ENCODE measurements at places on chromosomes 1 and 21.
A peak's percentile ranks its signal among the peaks of the same experiment; 100 is the strongest.

DNA sequence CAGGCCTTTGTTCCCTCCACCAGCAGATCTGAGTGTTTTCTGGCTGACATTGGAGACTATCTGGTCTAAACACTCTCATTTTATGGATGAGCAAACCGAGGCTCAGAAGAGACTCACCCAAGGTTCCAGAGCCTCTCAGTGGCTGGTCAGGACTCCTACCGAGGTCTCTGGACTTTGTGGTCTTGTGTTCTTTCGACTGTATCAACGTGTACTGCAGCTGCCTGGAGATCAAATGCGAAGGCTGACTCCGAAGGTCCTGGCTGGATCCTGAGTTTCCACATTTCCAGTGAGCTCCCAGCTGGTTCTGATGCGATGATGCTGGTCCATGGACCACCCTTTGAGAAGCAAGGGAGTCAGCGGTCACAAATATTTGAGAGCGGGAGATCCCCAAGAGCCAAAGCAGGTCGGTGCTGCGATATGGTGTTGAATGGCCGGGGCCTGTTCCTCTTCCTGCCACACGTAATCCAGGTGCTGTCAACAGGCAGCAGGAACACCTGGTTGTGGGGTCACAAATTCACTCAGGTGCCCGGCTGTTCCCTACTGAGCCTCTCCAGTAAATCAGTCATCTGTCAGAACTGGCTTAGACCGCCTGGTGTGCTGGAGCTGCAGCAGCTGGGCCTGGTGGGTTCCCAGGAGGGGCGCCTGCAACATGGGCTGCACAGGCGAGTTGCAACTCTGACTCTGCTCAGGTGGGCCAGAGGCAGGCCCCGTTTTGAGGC lies 94.8 kb upstream of the USP24 start:
- no peak for DNase-seq

- no peak for DNase-seq
These were observed 35.8 kb downstream of the TRIM62 start for GRCh38 chr1:33146003-33146402.

DNA sequence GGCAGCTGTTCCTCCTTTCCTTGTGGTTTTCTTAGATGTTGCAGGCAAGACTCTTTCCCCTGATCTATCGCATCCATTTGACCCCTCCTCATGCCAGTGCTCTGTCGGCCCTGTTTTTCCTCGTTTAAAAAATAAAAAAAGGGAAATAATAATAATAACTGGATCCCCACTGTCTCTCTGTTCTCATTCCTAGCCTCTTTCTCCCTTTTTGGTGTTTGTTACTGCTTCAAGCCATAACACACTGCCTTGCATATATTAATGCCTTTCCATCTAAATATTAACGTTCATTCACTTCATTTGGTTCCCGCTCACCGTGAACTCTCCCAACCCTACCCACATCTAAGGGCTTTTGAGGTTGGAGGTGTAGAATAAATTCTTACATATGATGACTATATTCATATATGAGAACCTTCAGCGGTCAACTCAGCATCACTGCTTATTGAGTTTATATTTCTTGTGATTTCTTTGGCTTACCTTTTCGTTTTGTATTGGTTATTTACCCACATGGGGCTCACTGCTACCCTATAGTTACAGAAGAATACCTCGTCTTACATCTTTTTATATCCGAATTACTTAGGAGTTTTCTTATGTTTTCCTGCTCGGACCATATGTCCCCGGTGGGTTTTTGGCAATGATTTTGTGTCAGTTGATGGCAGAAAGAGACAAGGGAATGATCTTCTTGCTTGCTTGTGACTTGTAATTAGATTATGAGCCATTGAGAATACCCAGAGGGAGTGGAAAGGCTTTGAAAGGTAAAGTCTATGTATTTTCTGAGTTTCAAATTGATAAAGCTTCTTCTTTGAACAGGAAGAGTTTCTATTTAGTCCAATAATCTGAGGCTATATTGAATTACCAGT lies 805 bp downstream of the ATG4C start:
- DNase-seq = no peak

DNA sequence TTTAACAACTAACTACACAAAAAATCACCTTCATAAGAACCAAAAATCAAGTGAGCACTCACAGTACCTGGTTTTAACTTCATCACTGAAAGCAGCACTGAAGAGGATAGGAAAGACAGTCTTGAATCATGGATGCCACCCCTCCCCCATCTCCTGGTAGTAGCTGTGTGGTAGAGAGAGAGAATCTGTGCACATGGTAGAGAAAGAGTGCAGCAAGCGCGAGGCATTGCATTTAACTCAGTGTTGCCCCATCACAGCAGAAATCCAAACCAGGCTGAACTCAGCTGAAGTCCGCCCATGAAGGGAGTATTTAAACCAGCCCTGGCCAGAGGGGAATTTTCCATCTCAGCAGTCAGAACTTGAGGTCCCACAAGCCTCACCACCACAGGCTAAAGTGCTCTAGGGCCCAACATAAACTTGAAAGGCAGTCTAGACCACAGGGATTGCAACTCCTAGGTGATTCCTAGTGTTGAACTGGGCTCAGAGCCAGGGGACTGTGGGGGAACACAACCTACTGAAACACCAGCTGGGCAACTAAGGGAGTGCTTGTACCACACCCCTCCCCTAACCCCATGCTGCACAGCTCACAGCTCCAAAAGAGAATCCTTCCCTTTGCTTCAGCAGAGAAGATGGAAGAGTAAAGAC lies 38.4 kb downstream of the VAV3 start:
- DNase-seq = no peak

GRCh38 chr1:47783638-47784496 lies 213.3 kb downstream of the TRABD2B start:
- no peak for DNase-seq

GRCh38 chr1:230113593-230114236 lies 46.7 kb downstream of the GALNT2 start:
- DNase-seq = no peak

DNA sequence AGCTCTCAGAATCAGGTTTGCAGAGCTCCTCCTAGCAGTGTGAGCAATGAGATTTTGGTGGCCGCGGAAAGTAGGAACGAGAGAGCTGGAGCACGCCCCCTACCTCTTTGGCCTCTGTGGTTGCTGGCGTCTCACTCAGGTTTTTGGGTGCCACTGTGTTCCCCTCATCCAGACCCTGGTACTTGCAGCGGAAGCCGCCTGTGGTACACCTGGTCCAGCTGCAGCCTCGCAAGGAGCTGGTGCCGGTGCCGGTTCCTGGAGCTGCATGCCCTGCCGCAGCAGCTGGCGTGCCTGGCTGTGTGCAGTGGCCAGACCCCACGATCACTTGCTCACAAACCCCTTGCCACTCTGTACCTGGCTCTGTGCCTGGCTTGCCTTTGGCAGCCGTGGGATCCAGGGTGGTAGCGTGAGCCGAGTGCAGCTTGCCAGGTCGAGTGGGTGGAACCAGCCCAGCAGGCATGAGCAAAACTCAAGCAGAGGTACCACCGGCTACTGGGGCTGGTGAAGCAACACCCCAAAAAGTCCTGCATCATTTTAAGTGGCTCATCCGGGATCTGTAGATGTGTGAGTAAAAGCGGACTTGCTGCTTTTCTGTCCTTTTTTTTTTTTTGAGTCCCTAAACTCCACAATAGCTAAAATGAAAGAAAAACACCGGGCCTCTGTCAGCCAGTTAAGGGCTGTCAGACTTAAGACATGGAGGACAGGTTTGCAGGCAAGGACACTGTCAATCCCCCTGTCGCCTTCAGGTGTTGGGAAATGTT lies 844.9 kb downstream of the KCNT2 start:
- DNase-seq = no peak

DNA sequence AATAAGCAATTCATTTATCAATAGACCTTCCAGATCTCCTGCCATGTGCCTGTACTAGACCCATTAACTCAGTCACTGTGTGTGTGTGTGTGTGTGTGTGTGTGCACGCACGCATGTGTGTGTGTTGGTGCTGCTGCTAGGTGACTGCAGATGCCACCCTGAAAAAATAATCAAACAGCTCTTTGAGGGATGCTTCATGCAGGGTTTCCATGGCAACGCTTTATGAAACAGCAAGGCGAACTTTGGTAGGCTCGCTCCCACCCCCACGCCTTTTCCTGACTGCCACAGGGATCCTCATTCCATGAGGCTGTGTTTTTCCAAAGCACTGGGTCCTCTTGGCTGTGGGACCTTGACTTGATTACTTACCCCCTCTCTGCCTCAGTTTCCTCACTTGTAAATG lies 94.0 kb downstream of the HMGB4 start:
- DNase-seq = no peak

- DNase-seq = no peak
These were observed 50.5 kb downstream of the ZFYVE9 start for GRCh38 chr1:52192436-52192835.

DNA sequence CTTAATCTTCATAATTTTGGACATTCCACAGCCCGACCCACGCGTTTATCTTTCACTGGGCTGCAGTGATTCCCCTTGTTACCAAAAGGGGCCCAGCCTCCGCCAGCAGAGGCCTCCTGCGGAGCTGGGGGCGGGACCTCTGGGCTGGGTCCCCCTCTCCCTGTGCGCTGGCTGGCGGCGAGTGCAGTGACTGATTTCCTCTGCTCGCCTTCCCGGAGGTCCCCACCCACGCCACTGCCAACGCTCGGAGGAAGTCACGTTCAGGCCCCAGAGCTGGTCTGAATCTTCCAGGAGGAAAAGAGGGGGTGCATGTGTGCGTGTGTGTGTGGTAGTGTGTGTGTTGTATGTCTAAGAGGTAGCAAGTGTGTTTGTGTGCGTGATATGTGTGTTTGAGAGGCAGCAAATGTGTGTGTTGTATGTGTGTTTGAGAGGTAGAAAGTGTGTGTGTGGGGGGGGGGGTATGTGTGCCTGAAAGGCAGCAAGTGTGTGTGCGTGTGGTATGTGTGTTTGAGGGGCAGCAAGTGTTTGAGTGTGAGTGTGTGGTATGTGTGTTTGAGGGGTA lies 35.0 kb upstream of the JAK1 start:
- peak; percentile 57 for DNase-seq

DNA sequence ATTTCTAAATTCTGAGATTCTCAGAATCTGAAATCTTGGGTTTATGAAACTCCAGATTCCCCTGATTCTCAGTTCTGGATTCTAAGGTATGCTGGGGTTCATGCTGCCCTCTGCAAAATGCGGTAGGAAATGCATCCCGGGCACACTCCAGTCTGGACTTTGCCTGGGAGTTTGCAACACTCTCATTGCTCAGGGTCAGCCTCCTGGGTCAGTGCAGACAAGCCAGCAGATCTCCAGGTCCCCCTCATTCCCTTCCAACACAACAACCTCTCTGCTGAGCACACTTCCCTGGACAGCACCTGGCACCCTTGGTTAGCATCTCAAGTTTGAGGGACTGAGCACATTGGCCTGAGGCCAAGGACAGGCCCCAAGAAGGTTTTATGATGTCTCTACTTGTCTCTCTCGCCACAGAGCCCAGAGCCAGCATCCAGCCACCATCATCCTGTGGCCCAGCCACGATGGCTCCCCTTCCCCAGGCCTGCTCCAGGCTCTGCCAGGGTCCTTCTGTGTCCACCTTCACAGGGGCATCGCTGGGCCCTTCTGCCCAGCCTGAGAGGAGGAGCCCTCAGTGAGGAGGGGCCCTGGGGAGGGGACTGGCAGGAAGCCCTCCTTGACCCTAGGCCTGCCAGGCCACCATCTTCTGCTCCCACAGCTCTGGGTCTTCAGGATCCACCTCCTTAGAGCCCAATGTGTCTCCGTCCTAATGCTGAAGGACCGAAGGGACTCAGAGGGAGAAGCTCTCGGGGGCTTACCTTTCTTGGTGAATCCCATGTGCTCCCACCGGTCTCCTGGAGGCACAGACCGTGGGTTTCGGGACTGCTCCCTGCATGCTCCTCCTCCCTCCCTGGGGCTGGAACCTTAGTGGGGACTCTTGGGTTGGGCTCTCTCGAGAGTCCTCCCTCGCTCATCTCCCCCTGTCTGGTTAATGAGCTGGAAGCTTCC lies 550.7 kb downstream of the PTPRU start:
- DNase-seq = no peak

- DNase-seq = no peak
These were observed 8.4 kb downstream of the RORC start for GRCh38 chr1:151823175-151823574.

DNA sequence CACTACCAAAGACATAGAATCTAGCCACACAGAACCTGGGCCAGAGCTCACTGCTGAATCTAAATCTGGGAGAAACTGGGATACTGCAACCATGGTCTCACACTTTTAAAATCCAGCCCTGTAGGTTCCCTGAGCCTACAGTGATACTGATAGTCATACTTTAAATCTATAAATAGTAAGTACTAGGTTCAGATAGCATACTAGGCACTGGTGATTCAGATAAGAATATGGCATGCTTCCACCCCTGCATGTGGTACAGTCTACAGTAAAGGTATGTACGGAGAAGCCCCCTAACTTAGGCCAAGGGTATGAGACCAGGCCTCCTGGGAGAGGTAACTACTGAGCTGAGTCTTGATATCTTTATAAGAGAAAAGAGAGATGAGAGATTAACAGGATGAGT lies 193.3 kb upstream of the HMGB4 start:
- DNase-seq = no peak

- no peak for DNase-seq
These were observed 25.6 kb upstream of the VAV3 start for GRCh38 chr1:107990606-107991005.

GRCh38 chr1:158830074-158830677 lies 975 bp upstream of the MNDA start:
- no peak for DNase-seq

DNA sequence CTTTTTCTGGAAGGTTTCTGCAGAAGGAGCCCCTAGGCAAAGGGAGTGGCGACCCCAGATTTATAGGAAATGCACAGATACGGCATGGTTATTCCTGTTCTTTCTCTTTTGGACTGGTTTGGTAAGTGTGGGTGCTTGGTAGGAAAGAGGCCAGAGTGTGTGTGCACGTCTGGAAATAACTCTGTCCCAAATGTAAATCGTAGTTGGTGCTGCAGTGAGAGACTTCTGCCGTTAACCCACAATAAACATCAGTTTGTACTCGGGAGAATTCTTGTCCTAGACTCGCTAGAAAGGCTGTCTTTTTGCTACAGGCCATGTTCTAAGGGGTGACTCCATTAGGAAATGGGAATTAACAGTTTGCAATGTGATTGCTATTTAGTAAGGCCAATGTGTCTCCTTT lies 779 bp downstream of the SLC44A3 start:
- DNase-seq = no peak

DNA sequence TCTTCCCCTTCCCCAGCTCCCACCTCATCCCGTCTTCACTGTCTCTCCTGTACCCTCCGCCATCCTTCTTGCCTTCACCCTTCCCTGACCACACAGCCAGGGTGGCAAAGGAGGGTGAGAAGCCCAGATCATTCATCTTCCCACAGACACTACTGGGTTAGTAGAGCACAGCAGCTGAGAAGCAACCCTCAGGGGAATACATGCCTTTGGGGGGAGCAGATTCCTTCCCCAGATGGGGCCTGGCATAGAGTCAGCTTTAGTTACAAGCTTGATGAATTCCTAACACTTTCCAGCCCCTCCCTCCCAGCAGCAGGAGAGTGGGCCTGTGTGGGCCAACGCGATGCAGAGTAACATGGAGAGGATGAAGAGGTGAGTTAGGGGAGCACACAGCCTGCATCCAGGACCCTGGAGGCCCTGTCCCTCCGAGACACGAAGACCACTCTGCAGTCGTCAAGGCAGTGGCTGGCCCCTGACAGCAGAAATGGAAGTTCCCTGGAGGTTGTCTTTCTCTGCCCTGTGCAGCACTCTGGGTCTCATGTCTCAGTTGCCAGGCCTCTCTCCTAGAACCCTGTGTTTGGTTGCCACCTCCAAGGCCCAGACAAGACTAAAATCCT lies 8.8 kb upstream of the BTG2 start:
- DNase-seq = no peak

Measured in T-helper 1 cell (primary cell).